Stimulated activated CD8-positive, alpha-beta memory T cell treated with anti-CD3 and anti-CD28 coated beads, Interleukin-7, amount 100 ng/mL, for 1 hour (primary cell): ENCODE measurements at places on chromosomes 1 and 21.

GRCh38 chr1:20987831-20988825 lies 188.6 kb downstream of the EIF4G3 start:
- DNase-seq = no peak

DNA sequence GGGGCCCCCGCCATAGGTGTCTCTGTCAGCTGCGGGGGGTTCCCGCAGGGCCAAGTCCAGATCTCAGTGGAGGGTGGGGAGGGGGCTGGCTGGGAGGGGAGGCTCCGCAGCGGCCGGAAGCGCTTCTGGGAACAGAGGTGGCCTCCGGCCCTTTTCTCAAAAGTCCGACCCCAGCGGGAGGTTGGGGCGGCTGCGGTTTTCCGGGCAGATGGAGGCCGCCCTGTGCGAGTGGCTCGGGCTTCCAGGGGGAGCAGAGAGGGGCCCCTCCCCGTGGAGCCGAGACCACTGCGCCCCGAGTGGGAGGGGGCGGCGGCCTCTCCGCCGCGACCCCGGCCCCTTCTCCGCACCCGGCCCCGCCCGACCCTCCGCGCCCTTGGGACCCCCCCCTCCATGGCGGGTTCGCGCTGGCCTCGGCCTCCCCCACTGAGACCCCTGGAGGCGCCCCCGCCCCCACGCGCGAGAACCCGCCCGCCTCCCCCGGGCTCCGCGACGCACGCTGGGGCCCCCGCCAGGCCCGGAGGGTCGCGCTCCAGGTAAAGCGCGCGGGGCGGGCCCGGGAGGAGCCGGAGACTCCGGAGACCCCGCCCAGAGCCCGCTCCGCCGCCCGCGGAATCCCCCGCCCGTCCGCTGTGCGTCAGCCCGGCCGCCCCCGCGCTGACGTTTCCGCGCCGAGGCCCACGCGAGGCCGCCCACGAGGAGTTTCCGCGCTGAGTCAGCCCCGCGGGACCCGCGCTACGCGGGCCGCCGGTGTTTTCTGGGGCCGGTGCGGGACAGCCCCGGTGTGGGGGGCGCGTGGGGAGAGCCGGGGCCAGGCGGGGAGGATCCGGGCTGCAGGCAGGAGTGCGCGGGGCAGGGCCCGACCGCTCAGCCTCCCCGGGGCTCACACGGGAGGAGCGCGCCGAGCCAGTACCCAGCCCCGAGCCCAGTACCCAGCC lies 5.2 kb downstream of the TNFRSF18 start:
- peak; percentile 70 for DNase-seq

DNA sequence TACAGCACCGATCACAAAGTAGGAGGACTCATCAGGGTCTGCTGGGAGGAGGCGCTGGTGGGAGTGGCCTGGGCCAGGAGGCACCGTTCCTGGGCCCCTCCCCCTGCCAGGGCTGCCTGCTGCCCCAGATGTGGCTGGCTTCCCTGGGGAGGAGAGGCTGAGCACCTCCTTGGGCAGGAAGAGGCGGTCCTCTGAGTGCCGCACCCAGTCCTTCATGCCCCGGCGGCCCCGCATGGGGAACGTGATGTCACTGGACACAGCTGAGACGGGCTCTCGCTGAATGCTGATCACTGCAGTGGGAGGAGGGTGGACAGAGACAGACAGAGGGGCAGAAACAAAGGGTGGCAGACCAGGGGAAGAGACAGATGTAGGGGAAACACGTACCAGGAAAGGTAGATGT lies 24.8 kb downstream of the ADGRB2 start:
- no peak for DNase-seq

GRCh38 chr1:101161619-101162018 lies 75.2 kb upstream of the S1PR1 start:
- no peak for DNase-seq

DNA sequence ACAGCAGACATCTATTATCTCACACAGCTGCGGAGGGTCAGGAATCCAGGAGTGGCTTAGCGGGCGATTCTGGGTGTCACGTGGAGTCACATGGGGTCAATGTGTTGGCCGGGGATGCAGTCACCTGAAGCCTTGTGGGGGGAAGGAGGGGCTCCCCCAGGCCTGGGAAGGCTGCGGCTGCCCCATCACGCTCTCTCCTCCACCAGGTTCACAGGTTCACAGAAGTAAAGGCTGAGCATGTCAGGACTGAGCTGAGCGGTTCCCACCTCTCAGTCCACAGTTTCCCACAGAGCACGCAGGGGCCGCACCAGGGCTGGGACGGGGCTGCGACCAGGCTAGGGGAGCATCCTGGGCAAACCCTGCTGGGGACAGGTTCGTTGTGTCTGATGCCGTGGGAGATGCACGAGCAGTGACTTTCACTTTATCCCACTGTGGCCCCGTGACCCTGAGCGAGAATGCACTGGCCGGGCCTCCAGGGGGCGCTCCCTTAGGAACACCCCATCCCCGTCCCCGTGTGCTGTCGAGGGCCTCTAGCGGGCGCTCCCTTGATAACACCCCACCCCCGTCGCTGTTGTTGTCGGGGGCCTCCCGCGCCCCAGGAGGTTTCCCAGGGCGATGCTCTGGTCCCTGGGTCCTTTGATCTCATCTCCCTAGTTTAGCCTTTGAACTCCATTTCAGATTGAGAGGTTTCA lies 73.2 kb upstream of the TRAPPC10 start:
- DNase-seq = peak; percentile 80

- DNase-seq = no peak
Measured at GRCh38 chr1:221289103-221289502, 409.9 kb downstream of the HLX start.
